ENCODE measurements at places on chromosomes 7 and 10.

GRCh38 chr7:141837683-141838082 is 3.6 kb downstream of the PRSS37 start:
- DNase-seq, result no peak

- DNase-seq, result no peak
Observed at GRCh38 chr10:122446668-122447423, 7.6 kb upstream of the ARMS2 start.

DNA sequence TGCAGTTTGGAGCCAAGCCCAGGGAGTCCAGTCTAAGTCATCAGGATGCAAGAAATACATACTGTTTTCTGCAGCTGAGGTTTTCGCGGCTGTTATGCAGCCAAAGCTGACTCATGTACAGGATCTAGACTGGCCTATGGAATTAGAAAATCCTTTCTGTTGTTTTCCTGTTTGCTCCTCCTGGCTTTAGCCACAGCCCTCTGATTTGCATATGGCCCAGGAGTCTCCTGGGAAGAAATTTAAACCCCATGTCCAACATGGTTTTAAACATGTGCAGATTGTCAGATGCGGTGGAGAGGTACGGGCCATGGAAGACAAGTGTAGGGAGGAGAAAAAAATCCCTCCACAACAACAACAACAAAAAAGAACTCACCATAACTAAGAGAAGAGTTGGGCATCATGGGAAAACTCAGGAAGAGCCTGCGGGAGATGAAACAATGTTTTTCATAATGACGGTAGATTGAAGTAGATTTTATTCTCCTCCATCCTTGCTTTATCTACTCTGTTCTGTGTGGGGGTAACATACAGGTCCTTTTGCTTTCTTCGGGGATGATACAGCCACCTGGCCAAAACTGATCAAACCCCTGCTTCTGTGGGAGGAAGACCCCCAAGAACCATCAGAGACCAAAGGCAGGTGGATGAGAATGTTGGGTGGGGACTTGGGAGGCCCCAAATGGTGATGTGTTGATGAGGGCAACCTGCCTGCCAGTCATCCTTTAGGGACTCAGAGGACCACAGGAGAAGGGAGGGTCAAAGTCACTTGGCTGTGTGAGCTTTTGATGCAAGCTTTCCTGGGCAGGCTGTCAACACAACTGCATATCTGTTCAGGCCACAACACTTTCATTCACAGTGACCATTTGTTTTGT is 29.8 kb upstream of the GNA12 start:
- no peak for DNase-seq

GRCh38 chr10:60732807-60733516 is 45.3 kb upstream of the CDK1 start:
- peak; percentile 70 for DNase-seq

DNA sequence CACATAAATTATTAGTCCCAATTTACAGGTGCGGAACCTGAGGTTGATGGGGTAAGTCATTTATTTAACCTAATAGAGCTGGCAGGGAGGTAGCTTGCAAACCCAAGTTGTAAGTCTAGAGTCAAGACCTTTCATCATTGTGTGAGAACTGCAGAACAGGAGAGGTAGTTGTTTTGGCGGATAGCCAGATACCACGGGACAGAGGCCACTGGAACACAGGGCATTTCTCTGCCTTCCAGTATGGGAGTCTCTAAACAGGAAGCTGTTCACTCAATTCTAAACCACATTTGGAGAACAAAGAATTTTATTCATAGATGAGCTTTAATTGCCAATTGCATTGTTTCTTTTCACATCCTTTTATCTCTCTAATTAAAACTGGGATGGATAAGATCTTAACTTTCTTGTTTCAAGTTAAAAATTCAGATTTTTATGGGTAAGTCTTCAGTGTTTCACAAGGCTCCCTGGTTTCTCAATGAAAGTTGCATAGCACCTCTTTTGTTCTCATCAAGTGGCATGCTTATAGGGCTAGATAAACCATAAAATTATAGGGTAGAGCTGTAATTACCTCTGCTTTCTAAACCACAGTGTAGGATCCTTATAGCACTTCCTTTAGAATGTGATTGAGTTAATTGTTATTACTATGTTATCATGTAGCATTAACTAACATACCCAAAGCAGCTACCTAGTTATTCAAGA is 489.0 kb downstream of the GATA3 start:
- no peak for DNase-seq

DNA sequence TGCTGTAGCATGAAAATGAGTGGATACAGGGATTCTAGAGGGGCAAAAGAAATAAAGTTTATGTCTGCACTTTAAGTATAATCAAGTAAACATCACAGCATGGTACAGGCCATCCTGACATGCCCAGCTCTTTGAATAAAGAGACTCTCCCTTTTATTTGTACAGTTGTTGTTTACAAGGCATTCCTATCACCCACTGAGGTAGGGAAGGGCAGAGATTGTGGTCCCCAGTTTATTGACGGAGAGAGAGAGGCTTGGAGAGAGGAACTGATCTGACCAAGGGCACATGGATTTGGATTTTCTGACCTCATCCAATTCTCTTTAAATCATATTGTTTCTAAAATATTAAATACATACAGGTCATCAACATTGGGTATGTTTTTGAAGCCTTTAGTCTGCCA is 53.9 kb downstream of the TACC2 start:
- DNase-seq, result no peak

DNA sequence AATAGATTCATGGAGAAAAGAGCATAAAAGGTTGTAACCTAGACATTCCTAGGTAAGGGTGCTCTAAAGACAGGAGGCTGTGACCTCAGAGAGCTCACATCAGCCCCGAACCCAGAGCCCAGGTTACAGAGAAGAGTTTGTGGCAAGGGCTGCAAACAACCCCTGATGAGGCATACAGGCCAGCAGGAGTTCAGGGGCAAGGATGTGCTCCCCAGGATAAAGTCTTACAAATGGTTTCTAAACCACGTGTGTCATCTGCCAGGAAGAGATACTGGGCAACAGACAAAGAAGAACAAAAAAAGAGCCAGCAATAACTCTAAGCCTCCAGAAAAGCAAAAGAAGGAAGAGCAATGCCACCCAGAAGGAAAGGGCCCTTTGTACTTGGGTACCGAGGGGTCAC is 27.7 kb downstream of the NCAPG2 start:
- no peak for DNase-seq

- peak; percentile 50 for DNase-seq
Observed at GRCh38 chr7:149310113-149310836, 48.3 kb downstream of the ZNF783 start.

- DNase-seq, result no peak
Observed at GRCh38 chr10:109062371-109062770, 860.9 kb downstream of the XPNPEP1 start.

- no peak for DNase-seq
Observed at GRCh38 chr10:114342976-114343375, 61.3 kb downstream of the AFAP1L2 start.

- DNase-seq, result no peak
Observed at GRCh38 chr10:131577178-131577555, 265.6 kb upstream of the TCERG1L start.

DNA sequence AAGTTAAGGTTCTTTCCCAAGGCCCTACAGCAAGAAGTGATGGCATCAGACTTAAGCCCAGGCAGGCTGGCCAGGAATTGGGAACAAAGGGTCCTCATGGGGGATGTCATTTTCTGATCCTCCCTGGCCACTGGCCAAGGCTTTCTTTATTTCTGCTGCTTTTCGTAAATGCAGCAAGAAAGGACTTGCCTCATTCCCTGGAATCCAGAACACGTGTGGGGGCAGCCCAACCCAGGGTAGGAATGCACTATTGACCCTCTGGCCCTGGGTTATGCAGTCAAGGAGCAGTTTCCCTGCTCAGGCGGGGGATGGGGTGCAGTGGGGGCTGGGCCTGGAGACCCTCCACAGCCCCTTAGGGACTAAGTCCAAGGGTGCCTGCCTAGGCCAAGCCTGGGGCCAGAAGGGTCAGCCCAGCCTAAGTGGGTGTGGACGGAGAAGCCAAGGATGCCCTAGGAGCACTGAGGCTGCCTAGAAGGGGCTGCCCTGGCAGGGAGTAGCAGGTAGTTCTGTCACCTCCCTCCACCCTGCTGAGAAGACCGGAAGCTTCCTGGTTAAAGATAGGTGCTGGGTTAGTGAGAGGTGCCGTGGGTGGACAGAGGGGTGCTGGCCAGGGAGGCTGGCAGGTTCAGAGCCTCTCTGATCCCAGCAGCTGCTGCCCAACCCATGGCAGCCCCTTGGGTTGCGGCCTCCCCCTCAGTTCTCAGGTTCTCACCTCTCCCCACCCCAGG is 179.2 kb downstream of the SH3PXD2A start:
- DNase-seq, result peak; percentile 21

DNA sequence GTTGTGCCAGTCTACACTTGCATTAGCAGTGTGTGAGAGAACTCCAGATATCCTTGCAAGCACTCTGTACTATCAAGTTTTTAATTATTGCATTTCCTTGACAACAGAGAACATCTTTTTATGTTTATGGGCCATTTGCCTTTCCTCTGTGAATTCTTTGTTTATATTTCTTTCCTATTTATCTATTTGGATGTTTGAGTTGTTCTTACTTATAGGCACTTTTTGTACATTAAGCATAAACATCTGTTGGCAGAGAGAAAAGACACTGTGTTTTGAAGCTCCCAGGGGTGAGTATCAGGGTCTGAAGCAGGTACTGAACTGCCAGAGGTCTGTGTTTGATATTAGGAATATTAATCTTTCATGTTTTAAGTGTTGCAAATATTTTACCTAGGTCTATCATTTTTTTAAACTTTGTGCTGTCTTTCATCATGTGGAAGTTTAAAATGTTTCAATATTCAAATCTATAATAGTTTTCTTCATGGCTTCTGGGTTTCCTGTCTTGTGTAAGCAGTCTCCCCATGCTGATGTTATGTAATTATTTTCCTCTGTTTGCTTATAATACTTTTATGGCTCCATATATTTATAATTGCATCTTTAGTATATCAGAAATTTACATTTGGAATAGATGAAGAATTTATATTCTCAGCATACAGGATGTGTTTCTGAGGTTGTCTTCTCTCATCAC is 17.7 kb upstream of the PDCD4 start:
- no peak for DNase-seq

DNA sequence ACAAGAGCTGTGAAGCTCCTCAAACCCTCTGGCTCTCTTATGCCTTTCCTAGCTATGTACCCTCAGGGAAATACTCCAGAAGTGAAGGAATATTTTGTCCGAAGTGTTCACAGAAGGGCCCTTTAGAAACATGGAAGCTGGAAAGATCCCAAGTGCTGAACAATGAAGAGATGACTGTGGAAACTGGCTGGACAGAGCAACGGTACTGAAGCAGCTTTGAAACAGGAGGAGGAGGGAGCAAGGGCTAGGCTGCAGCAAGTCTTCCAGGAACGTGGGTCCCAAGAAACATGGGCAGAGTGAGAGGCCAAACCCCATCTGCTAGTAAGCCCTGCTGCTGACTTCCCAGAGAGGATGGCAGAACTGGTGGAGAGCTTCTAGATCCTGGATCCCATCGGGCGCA is 3.0 kb upstream of the PSAP start:
- DNase-seq, result no peak

GRCh38 chr7:25028370-25029021 is 48.5 kb upstream of the OSBPL3 start:
- no peak for DNase-seq

DNA sequence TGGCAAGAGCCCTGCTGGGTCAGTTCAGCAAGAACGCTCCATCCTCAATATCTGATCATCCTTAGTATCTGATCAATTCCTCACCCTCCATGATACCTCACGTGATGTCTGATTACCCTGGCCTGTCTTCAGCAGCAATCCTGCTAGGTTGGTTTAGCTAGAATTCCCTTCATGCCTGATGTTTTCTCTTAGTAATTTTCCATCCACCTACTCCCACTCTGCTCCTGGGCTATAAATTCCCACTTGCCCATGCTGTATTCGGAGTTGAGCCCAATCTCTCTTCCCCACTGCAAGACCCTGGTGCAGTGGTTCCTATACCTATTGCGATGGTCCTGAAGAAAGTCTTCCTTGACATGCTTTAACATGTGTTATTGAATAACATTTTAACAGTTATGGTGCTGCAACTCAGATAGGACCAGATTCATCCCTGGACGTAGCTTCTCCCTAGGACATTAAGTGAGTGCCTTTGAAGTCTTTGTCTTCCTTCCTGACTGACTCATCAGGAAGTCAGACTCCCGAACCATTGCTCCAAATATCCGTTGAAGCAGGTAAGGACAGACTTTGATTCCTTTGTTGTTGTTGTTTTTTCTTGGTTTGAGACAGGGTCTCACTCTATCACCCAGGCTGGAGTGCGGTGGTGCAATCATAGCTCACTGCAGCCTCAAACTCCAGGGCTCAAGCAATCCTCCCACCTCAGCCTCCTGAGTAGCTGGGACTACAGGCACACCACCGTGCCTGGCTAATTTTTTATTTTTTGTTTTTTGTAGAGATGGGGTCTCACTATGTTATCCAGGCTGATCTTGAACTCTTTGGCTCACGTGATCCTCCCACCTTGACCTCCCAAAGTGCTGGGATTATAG is 29.4 kb upstream of the CLDN3 start:
- DNase-seq, result no peak

DNA sequence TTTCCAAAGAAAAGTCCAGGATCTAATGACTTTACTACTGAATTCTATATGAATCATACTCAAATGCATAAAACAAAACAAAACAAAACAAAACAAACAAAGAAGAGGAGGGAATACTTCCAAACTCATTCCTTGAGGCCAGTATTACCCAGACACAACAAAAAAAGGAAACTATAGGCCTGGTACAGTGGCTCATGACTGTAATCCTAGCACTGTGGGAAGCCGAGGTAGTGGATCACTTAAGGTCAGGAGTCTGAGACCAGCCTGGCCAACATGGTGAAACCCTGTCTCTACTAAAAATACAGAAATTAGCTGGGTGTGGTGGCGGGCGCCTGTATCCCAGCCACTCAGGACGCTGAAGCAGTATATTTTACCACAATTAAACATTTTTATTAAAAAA is 114.6 kb downstream of the NRBF2 start:
- DNase-seq, result no peak

GRCh38 chr7:35015346-35015859 is 21.9 kb downstream of the DPY19L1 start:
- no peak for DNase-seq

DNA sequence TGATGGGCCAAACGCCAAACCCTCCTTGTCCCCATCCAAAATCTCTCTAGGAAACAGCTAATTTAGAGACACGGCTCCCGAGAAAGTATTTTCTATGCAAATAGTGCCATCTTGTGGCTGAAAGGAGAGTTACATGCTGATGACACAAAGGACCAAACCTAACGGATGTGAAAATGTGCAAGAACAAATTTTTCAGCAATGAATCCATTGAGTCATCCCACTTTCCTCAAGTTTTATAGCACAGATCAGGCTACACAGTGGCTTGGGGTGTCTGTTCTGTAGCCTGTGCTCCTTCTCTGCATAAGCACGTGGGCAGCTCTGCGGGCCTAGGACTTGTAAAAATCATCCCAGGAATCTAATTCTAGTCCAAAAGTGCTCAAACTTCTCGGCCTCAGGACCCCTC is 154.8 kb upstream of the PRR15 start:
- DNase-seq, result peak; percentile 70

DNA sequence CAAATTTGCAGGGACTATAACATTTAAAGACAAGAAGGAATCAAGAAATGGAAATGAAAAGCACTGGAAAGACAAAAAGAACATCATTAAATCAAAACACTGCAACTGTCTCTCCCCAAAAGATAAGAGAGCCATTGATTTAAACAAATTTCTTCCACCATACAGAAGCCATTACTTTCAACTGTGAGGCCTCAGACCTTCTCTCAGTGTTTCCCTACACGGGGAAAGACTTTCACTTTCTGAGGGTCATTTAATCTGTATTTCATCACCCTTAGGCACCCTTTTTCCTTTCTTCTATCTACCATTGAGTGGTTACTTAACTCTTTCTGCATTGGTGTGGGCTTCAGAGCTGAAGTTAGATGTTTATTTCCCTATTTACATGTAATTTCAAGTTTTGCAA is 47.5 kb downstream of the CCDC172 start:
- no peak for DNase-seq

GRCh38 chr10:112395809-112396530 is 22.1 kb downstream of the ACSL5 start:
- DNase-seq, result no peak
